Activated CD4-positive, alpha-beta T cell treated with anti-CD3 and anti-CD28 coated beads, Interleukin-2, amount 50 U/mL, for 4 hours (primary cell): ENCODE measurements at places on chromosomes 7 and 10.
A peak's percentile ranks its signal among the peaks of the same experiment; 100 is the strongest.

- DNase-seq: no peak
Observed at GRCh38 chr10:1893941-1894340, 156.6 kb upstream of the ADARB2 start.

GRCh38 chr10:30849231-30850035 lies 182.2 kb downstream of the ZNF438 start:
- no peak for DNase-seq

DNA sequence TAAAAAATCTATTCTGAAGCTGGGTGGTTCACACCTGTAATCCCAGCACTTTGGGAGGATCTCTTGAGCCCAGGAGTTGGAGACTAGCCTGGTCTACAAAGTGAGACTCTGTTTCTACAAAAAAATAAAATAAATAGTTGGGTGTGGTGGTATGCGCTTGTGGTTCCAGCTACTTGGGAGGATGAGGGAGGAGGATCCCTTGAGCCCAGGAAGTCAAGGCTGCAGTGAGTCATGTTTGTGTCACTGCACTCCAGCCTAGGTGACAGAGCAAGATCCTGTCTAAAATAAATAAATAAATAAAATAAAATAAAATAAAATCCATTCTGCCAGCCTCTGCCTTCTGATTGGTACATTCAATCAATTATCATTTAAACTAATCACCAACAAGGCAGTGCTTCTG lies 17.5 kb downstream of the ZNF33A start:
- DNase-seq: no peak

DNA sequence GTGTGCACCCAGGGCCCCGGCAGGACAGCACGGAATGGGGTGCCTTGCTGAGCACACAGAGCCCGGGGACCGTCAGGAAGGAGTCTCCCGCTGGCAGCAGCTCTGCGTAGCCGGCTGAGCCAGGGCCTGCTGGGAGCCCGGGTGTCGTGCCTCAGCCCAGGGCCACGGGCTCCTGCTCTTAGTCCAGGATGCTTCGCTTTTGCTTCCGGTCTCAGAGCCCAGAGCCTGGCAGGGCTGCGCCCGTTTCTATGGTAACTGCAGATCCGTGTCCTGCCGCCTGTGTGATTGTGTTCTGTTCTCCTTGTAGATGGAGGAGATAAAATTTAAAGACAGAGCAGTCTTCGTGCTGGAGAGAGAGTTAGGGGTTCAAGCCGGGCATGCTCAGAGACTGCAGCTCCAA lies 53.7 kb upstream of the DPYSL4 start:
- DNase-seq: no peak

DNA sequence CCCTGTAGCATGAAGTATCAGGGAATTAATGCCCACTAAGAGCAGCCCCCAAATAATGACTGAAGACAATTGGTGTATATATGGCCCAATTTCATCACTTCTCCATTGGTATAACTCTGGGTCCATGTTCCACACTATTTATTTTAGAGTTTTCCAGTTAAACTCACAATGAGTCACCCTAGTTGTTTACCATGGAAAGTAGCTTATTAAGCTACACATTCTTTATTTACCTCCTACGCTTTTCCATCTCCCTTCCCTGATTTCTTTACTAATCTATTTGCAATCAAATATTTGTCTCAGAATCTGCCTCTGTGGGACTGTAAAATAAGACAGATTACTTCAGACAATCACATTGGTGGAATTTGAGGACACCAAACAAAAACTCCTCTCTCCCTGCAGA lies 655.6 kb downstream of the SORCS1 start:
- no peak for DNase-seq

DNA sequence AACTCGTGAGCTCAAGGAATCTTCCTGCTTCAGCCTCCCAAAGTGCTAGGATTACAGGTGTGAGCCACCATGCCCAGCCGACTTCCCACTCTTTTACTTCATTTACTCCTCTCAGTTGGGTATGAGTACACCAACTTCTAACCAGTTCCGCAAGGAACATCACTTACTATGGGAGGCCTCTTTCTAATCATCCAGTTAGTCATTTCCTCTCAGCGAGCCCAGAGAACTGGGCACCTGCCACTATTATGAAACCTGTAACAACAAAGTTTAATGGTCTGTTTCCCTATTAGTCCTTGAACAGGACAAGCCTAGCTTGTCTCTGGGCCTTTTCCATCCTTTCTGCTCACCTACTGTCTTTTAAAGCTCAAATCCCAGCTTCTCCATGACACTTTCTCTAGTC lies 88.8 kb downstream of the DNMBP start:
- DNase-seq: no peak

DNA sequence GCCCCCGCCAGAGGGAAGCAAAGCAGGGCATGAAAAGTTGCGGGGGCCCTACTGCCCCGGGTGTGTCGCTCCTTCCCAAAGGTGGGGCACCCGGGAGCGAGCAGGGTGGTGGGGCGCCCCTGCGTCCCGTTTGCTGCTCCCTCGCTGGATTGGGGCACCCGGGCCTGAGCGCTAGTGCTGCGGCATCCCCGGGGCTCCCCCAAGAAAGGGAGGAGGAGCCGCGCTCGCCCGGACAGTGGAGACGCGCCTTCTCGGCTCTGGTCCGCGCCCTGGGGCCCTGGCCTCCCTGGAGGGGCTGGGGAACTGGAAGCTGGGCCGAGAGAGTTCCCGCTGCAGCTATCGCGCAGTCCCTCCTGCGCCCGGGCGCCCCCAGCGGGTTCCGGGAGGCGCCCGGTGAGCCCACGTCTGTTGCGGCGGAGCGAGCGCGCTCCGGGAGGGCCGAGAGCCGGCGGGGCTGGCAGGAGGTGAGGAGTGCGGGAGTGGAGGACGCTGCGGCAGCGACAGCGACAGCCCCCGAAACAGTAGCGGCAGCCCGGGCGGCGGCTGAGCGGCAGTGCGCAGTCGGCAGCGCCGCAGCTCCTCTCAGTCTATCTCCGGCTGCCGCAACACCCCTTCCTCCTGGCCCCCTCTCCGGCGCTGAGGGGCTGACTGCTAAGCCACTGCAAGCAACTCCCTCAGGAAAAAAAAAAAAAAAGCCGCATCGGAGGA lies 504 bp upstream of the BMPER start:
- DNase-seq: no peak

- DNase-seq: no peak
Observed at GRCh38 chr7:90584378-90584777, 11.7 kb upstream of the CDK14 start.

- DNase-seq: no peak
Observed at GRCh38 chr7:130277763-130278643, 11.3 kb downstream of the CPA2 start.

- no peak for DNase-seq
Observed at GRCh38 chr10:7243873-7244272, 167.0 kb downstream of the SFMBT2 start.

DNA sequence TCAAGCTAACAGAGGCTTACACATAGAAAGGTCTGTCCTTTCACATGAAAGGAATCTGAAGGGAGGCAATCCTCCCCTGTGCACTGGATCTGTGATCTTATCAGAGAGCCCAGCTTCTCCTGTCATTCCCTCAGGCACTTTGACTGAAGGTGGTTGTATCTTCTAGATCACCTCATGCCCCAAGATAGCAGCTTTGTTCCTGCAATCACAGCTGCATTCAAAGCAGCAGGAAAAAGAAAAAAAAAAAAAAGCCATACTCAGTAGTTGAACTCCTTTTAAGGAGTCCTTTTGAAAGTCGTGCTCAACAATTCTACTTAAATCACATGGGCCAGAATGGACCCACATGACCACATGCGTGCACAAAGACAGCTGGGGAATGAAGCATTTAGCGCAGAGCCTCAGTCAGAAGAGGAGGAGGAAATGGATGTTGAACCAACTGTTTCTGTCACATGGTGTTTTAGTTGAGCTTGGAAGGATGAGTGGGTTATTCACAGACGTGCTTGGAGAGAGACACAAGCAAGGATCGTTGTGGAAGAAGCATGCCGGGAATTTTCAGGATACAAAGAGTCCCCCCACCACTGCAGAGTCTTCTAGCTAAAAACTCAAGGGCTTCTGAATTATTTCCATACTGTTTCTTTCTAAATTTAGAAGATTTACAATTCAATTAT lies 13.0 kb upstream of the PFKP start:
- no peak for DNase-seq

GRCh38 chr10:14571866-14572507 lies 202.7 kb downstream of the FAM107B start:
- peak; percentile 54 for DNase-seq

GRCh38 chr7:22351878-22352277 lies 5.1 kb downstream of the RAPGEF5 start:
- no peak for DNase-seq

DNA sequence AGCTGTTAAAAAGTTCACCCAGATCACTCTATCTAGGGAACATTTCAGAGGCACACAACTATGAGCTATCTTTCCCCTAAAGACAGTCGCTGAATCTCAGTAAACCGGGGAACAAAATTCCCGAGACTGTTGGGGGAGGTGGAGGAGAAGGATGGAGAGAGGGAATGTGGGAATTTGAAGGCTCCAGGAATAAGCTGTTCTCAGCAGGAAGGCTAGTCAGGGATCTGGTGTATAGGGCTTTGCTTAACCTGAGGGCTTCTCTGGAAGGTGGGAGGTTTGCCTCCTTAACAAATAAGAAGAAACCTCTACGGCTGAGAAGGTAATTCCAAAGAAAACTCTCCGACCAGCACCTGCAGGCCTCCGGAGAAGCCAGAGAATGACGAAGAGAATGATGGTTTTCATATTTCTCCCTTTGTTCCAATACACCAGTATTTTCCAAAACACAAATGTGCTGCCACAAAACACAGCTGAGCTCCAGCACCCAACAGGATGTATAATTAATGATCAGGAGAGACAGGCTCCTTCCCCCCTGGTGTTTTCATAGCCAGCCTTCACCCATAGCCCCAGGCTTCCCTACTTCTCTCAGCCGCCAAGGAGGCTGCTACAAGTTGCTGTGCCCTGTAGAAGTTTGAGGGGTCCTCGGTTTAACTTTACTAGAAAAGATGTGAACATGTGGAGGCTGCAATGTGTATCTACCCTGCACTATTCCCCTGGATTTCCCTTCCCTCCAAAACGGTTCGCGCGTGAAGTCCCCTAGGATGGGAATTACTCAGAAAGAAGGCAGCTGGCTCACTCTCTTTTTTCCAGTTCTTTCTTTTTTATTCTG lies 2.0 kb downstream of the KCNMA1 start:
- DNase-seq: no peak

DNA sequence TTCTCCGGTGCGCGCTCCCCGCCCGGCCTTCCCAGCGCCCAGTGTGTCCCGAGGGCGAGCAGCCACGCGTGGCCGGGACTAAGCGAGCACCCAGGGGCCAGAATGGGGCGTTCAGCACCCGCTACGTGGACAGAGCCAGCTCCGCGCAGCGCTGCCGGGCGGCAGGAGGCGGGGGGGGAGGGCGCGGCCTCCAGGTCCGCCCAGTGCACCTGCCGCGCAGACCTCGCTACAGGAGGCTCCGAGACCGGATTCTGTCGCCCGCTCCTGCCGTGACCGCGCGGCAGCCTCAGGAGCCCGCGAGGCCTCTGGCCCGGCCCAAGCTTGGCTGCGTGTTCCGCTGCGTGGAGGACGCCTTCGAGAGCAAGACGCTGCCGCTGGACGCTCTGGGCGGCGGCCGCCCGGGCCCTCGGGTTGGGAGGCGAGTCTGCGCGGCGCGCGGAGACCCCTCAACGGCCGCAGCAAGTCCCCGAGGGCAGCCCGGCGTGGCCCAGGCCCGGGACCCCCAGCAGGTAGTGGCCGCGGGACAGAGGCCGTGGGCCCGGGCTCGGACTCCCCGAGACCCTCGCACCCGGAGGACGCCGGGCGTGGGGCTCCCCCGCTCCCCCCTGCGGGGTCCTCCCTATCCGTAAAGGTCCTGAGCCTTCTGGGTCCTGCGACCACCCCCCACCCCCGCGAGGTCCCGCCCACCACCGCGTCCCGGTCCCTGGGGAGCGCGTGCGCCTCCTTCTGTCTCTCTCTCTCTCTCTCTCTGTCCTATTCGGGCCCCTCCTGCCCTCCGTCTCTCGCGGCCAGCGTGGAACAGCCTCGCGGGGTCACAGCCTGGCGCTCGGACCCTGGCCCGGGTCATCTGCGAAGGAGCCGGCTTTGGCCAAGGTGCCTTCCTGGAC lies 904 bp upstream of the DPYSL4 start:
- peak; percentile 38 for DNase-seq

DNA sequence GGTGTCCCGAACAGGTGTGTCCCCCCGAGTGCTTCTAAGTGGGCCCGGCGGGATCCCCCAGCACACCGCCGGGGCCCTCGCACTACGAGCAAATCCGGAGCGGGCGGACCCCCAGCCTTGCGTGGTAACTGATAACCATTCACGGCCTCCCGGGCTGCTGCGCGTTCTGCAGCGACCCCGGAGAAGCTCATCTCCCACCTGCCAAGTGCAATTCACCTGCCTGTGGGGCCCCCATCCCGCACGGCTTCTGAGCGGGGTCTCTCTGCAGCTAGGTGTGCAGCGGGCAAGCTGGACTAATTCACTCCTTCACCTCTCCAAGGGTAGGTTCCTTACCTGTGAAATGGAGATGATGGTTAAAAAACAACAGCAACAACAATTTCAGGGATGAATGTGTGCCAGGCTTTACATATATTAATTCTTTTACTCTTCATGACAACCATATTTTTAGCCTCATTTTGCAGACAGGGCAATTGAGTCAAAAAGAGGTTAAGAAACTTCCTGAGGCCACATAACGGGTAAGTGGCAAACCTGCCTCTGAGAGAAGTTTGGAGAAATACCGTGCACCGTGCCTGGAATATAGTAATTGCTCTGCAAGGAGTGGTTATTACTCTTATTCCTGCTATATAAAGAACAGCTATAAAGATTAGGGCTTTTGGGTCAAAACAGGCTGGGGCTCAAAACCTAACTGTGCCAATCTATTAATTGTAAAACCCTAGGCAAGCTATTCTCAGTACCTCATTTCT lies 652 bp upstream of the PODXL start:
- DNase-seq: no peak

GRCh38 chr10:127991543-127992255 lies 84.8 kb downstream of the PTPRE start:
- no peak for DNase-seq

GRCh38 chr10:47060993-47061500 lies 149.8 kb downstream of the PTPN20 start:
- DNase-seq: no peak

GRCh38 chr10:87660484-87661133 lies 931 bp downstream of the PAPSS2 start:
- DNase-seq: no peak

DNA sequence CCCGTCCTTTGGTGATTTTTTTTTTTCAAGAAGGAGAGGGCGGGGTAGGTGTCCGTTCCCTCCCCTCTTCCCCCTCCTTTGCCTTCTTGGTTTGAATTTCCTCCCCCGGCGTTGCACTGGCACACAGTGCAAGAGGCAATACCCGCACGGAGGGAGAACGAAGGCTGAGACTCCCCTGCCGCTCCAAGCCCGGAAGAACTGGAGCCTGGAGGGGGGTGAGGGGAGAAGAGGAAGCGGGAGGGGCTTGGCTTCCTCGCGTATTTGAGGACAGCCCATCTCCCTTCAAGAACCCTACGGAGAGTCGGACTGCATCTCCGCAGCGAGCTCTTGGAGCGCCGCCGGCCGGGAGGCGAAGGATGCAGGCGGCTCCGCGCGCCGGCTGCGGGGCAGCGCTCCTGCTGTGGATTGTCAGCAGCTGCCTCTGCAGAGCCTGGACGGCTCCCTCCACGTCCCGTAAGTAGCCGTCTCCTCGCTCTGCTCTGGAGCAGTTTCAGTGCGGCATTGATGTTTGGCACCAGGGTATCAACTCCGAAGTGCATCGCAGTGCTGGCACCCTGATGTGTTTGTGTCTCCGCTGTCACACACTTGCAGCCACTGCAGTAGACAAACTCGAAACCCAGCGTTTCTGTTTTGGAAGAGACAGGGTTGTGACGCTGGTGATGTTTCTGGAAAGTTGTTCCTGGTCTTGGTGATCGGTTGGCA lies at the start of gene CNTNAP2:
TSS of gene CNTNAP2 (plus strand) at position 281 of the 702 bp plus-strand sequence. CDS start at position 357, 76 bp downstream.
- DNase-seq: no peak

- DNase-seq: no peak
Observed at GRCh38 chr10:5666008-5666840, at the start of gene ASB13. Gene ASB13, minus strand, starts transcription at chr10:5666595. Its CDS starts 44 bp downstream, at chr10:5666551.

GRCh38 chr7:150570556-150571465 lies 3.6 kb downstream of the GIMAP4 start:
- no peak for DNase-seq
